Thoracic aorta (tissue), 2 donors: ENCODE measurements at places on chromosomes 3 and 15. TPM values are rescaled to one million over a fixed set of nuclear protein-coding genes. Genes with fewer than 3 reads are reported as not detected.
A peak's percentile ranks its signal among the peaks of the same experiment; 100 is the strongest.

GRCh38 chr15:83248151-83249029 lies 36.1 kb downstream of the BNC1 start:
- no peak for DNase-seq
- H3K27me3 ChIP-seq, result no peaks in the 10 kb centered on the region
- no peaks in the 10 kb centered on the region for H3K4me1 ChIP-seq
- H3K36me3 ChIP-seq, result no peaks in the 10 kb centered on the region
- H3K27ac ChIP-seq, result no peak overlapping the region
- peak overlapping the region; percentile 40 for H3K4me3 ChIP-seq

GRCh38 chr3:178075344-178075743 lies 460.9 kb upstream of the KCNMB2 start:
- H3K36me3 ChIP-seq, result no peaks in the 10 kb centered on the region
- H3K27me3 ChIP-seq, result no peaks in the 10 kb centered on the region
- H3K4me3 ChIP-seq, result no peak overlapping the region
- H3K4me1 ChIP-seq, result peaks cover 9% of the 10 kb centered on the region
- no peak for DNase-seq

GRCh38 chr15:83732770-83733169 lies 78.8 kb downstream of the ADAMTSL3 start:
- H3K36me3 ChIP-seq, result no peaks in the 10 kb centered on the region
- H3K27ac ChIP-seq, result no peak overlapping the region
- no peak for DNase-seq
- no peak overlapping the region for H3K4me3 ChIP-seq
- H3K27me3 ChIP-seq, result no peaks in the 10 kb centered on the region
- H3K4me1 ChIP-seq, result no peaks in the 10 kb centered on the region

- H3K36me3 ChIP-seq, result no peaks in the 10 kb centered on the region
- DNase-seq, result no peak
- no peaks in the 10 kb centered on the region for H3K27me3 ChIP-seq
Measured at GRCh38 chr15:70825841-70826240, 28.1 kb downstream of the LARP6 start.

GRCh38 chr15:76904461-76905012 lies 603 bp downstream of the SCAPER start:
- H3K27me3 ChIP-seq, result no peaks in the 10 kb centered on the region
- peak overlapping the region; percentile 89 for H3K27ac ChIP-seq
- H3K4me1 ChIP-seq, result peaks cover 11% of the 10 kb centered on the region
- no peak for DNase-seq
- H3K36me3 ChIP-seq, result no peaks in the 10 kb centered on the region

GRCh38 chr15:56978898-56979662 lies 60.6 kb downstream of the TCF12 start:
- H3K4me3 ChIP-seq, result no peak overlapping the region
- no peaks in the 10 kb centered on the region for H3K36me3 ChIP-seq
- DNase-seq, result no peak
- no peak overlapping the region for H3K27ac ChIP-seq
- H3K27me3 ChIP-seq, result no peaks in the 10 kb centered on the region

- peak overlapping the region; percentile 80 for H3K27ac ChIP-seq
- DNase-seq, result no peak
- no peaks in the 10 kb centered on the region for H3K36me3 ChIP-seq
- H3K4me1 ChIP-seq, result peaks cover 24% of the 10 kb centered on the region
- H3K27me3 ChIP-seq, result no peaks in the 10 kb centered on the region
Measured at GRCh38 chr15:72992841-72993252, 59.4 kb upstream of the NEO1 start.

- no peak overlapping the region for H3K4me3 ChIP-seq
- H3K27ac ChIP-seq, result no peak overlapping the region
- H3K27me3 ChIP-seq, result no peaks in the 10 kb centered on the region
- H3K36me3 ChIP-seq, result no peaks in the 10 kb centered on the region
- peaks cover 11% of the 10 kb centered on the region for H3K4me1 ChIP-seq
Measured at GRCh38 chr15:50064673-50065072, 54.4 kb downstream of the ATP8B4 start.

GRCh38 chr3:104575634-104576033 lies 791.1 kb upstream of the ALCAM start:
- no peak overlapping the region for H3K27ac ChIP-seq
- no peaks in the 10 kb centered on the region for H3K27me3 ChIP-seq
- H3K4me1 ChIP-seq, result no peaks in the 10 kb centered on the region

DNA sequence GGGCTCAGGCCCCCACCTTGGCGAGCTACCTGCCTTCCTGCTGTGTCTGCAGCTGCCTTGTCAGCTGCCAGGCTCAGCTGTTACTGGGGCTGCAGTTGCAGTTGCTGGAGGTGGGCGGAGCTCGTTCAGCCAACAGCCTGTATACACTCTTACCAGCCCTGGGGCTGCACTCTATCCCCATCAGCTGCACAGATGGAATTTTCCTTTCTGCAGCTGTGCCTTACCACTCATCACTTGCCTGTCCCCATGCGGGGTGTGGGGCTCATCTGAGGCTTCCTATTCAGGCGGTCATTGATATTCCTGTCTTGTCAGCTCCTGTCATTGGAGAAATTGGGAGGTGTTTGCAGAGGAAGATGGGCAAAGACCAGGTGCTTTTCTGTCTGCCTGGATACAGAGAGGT lies 9.1 kb upstream of the SYN2 start:
- H3K4me1 ChIP-seq, result no peaks in the 10 kb centered on the region
- H3K27me3 ChIP-seq, result no peaks in the 10 kb centered on the region
- H3K4me3 ChIP-seq, result no peak overlapping the region
- H3K27ac ChIP-seq, result no peak overlapping the region
- DNase-seq, result no peak

- no peaks in the 10 kb centered on the region for H3K36me3 ChIP-seq
- DNase-seq, result peak; percentile 44
- no peaks in the 10 kb centered on the region for H3K27me3 ChIP-seq
- H3K27ac ChIP-seq, result peak overlapping the region; percentile 97
Measured at GRCh38 chr3:148955544-148956346, 35.6 kb upstream of the GYG1 start.

DNA sequence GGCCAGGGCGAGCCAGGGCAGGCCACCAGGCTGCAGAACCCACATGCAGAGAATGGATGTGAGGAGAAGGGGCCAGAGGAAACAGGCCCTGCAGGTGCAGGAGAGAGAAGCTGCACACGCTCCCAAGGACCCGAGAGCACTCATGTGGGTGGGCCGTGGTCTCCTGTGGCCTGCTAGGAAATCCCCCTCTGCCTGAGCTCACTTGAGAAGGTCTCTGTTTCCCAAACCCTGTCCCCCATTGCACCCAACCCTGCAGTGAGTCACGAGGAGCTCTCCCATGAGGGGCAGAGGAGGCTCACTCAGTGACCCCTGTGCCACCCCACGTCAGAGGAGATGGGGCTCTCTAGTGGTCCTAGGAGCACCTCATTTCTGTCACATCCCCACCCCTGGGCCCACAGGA lies 111.1 kb downstream of the KLF13 start:
- no peak overlapping the region for H3K4me3 ChIP-seq
- H3K27me3 ChIP-seq, result no peaks in the 10 kb centered on the region
- H3K36me3 ChIP-seq, result no peaks in the 10 kb centered on the region
- no peak for DNase-seq

GRCh38 chr15:66702787-66703539 lies 927 bp downstream of the SMAD6 start:
- no peak for DNase-seq
- H3K4me3 ChIP-seq, result peak overlapping the region; percentile 84
- peaks cover 22% of the 10 kb centered on the region for H3K4me1 ChIP-seq

DNA sequence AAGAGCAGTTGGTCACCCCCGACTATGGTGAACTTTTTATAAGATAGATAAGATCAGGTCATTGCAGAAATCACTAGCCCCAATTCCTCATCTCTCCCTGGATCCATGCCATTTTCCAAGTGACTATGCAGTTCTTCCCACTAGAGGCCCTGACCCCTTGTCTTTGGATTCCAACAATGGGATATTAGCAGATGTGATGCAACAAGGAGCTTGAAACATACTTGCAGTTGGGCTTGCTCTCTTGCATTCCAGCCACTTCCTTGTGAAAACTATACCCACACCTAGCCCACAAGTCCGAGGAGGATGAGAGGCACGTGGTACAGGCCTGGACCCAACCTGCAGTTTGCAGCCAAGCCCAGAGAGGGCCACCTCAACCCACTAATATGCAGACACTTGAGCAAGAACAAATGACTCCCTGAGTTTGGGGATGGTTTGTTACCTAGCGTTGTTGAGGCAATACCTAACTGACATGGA lies 60.6 kb downstream of the SUCLG2 start:
- H3K4me1 ChIP-seq, result no peaks in the 10 kb centered on the region
- no peak overlapping the region for H3K4me3 ChIP-seq
- no peak for DNase-seq
- H3K27ac ChIP-seq, result no peak overlapping the region
- no peaks in the 10 kb centered on the region for H3K27me3 ChIP-seq

GRCh38 chr3:129428376-129429079 lies at the start of gene EFCAB12:
Gene EFCAB12 (minus strand): TSS chr3:129428636. CDS start chr3:129428488, 148 bp downstream.
- peak within 1 kb of the TSS; percentile 81 for H3K4me3 ChIP-seq
- H3K27me3 ChIP-seq, result no peaks in the 10 kb centered on the region
- peaks cover 22% of the 10 kb centered on the region for H3K36me3 ChIP-seq
- peak; percentile 83 for DNase-seq
- peak within 1 kb of the TSS; percentile 35 for H3K27ac ChIP-seq

DNA sequence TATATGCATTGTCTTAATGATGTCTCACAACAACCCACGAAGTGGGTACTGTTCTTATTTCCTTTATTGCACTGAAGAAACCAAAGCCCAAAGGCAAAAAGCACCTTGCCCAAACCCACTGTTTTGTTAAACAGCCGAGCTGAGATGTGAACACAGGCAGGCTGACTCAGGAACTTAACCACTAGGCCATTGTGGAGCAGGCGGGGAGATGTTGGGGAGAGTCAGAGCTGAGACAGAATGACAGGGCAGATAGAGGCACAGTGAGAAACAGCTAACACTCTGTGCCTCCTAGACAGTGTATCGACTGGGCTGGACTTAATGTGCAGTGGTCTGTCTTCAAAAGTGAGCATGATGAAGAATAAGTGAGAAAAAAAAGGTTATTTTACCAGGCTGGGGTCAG lies 56.5 kb downstream of the RPLP1 start:
- no peak overlapping the region for H3K27ac ChIP-seq
- H3K27me3 ChIP-seq, result no peaks in the 10 kb centered on the region
- H3K36me3 ChIP-seq, result no peaks in the 10 kb centered on the region
- no peaks in the 10 kb centered on the region for H3K4me1 ChIP-seq
- no peak for DNase-seq

GRCh38 chr15:57305009-57305408 lies 71.3 kb upstream of the CGNL1 start:
- H3K27me3 ChIP-seq, result no peaks in the 10 kb centered on the region
- no peak overlapping the region for H3K27ac ChIP-seq
- H3K4me3 ChIP-seq, result no peak overlapping the region
- no peak for DNase-seq
- no peaks in the 10 kb centered on the region for H3K36me3 ChIP-seq

DNA sequence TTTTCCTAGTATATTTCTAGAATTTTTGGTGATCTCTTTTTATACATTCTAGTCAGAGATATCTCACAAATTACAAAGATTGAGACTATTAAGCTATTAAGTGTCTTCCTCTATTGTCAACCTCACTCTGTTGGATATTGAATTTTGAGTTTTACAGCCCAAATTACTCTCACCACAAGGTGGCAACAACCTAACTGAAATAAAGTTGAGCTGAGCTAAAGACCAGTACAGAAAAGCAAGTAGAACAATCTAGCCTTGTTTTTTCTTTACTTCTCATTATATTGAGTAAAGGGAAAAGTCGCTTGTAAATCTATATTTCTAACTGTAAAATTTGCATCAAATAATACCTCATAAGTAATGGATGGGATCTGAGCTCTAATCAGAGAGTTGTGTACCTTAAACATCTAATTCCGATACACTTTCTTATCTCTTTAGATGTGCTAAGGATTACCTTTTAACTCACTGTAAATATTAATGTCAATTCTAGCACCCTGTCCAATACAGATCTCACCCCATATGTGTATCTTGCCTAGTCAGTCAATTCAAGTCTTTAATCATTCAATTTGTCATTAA lies 13.6 kb upstream of the COMMD2 start:
- no peak overlapping the region for H3K27ac ChIP-seq
- H3K36me3 ChIP-seq, result no peaks in the 10 kb centered on the region
- H3K27me3 ChIP-seq, result no peaks in the 10 kb centered on the region
- H3K4me1 ChIP-seq, result no peaks in the 10 kb centered on the region
- DNase-seq, result no peak

DNA sequence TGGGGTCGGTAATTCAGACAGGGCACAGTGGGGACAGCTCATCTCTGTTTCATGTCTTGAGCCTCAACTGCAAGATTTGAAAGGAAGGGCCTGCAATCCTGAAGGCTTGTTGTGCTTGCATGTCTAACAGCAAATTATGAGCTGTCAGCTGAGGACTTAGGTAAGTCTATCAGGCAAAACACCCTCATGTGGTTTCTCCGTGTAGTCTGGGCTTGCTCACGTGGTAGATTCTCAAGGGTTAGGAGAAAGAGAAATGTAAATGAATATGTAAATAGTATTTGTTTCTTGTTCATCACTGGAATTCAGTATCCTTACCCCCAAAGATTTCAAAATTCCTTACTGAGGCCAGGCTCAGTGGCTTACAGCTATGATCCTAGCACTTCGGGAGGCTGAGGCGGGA lies 30.1 kb upstream of the HYKK start:
- H3K27me3 ChIP-seq, result no peaks in the 10 kb centered on the region
- peaks cover 36% of the 10 kb centered on the region for H3K36me3 ChIP-seq
- no peak overlapping the region for H3K4me3 ChIP-seq
- no peak overlapping the region for H3K27ac ChIP-seq
- no peak for DNase-seq

GRCh38 chr15:73633111-73633990 lies at the start of gene NPTN:
Gene NPTN (minus strand): TSS chr15:73633389. CDS start chr15:73633215, 174 bp downstream.
- DNase-seq, result peak; percentile 87
- H3K36me3 ChIP-seq, result no peaks in the 10 kb centered on the region
- H3K4me3 ChIP-seq, result peak within 1 kb of the TSS; percentile 87
- peak within 1 kb of the TSS; percentile 89 for H3K27ac ChIP-seq
- H3K27me3 ChIP-seq, result no peaks in the 10 kb centered on the region
- H3K4me1 ChIP-seq, result peaks cover 25% of the 10 kb centered on the region

PAQR9 gene
- not detected for total RNA-seq

AGBL1 gene
- total RNA-seq, result not detected

TNNC1 gene
- total RNA-seq, result 1.5 TPM

PAK2 gene
- total RNA-seq, result 41.7 TPM

SLC30A4 gene
- 11.1 TPM for total RNA-seq

PLSCR4 gene
- 148 TPM for total RNA-seq

HIGD2B gene
- not detected for total RNA-seq

ECE2 gene
- not detected for total RNA-seq

YEATS2 gene
- 25.3 TPM for total RNA-seq

NR2E3 gene
- 0.27 TPM for total RNA-seq

ROBO2 gene
- 9.8 TPM for total RNA-seq

PODXL2 gene
- 7.8 TPM for total RNA-seq

ROPN1 gene
- not detected for total RNA-seq

RABL3 gene
- total RNA-seq, result 32.0 TPM
